Right atrium auricular region (tissue), 2 donors: ENCODE measurements at places on chromosomes 4 and X.

DNA sequence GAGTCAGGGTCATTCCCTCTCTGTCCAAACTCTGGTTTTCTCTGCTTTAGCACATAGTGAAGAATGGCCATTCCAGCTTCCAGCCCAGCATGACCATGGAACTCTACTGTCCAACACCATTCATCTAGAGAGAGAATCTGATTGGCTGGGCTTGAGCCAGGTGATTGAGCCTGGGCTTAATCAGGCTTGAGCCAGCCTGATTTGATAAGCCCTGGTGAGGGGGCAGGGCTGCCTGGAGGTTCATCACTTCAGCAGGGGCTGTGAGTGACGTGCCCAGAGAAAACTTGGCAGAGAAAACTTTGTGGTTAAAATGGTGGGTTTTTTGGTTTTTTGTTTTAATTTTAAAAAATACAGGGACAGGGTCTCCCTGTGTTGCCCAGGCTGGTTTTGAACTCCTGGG, 62.5 kb downstream of the KIAA0232 start:
- H3K27me3 ChIP-seq, result no peaks in the 10 kb centered on the region
- H3K36me3 ChIP-seq, result peaks cover 25% of the 10 kb centered on the region
- H3K4me1 ChIP-seq, result peaks cover 46% of the 10 kb centered on the region
- no peak for DNase-seq

DNA sequence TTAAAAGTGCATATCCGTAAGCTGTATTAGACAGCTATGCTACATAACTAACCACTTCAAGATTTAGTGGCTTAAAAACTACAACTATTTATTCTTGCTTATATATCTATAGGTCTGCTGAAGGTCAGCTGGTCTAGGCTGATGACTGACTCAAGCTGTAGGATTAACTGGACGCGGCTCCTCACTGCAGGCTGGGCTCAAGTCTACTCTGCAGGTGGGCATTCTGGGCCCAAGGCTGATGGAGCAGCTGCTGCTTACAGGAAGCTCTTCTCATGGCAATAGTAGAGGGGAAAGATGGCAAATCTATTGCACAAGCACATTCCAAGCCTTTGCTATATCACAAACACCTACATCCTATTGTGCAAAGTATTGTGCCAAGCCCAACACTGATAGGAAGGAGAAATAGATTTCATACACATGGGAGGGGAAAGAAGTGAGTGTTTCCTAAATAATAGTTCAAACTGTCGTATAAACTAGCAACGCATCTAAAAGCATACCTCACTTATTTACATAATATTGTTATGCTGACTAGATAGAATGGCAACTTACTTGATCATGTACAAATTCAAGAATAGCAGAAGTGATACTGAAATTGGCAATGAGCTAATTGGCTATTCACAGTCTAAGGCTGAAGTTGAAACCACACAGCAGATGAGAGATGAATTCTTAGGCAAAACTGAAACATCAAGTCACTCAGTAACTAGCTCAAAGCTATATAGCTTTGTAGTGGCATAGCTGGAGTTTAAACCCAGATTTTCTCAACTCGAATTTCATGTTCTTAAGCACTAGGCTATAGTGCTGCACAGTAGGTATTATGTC, 263.8 kb downstream of the NKX6-1 start:
- no peaks in the 10 kb centered on the region for H3K4me1 ChIP-seq
- no peak overlapping the region for H3K4me3 ChIP-seq
- no peaks in the 10 kb centered on the region for H3K27me3 ChIP-seq
- no peaks in the 10 kb centered on the region for H3K36me3 ChIP-seq

GRCh38 chr4:82784681-82785610, 13.7 kb downstream of the SCD5 start:
- DNase-seq, result peak; percentile 42
- H3K4me3 ChIP-seq, result no peak overlapping the region
- no peak overlapping the region for H3K27ac ChIP-seq
- peaks cover 25% of the 10 kb centered on the region for H3K4me1 ChIP-seq
- no peaks in the 10 kb centered on the region for H3K27me3 ChIP-seq
- H3K36me3 ChIP-seq, result no peaks in the 10 kb centered on the region

- no peak for DNase-seq
- no peaks in the 10 kb centered on the region for H3K36me3 ChIP-seq
- no peak overlapping the region for H3K4me3 ChIP-seq
- H3K4me1 ChIP-seq, result no peaks in the 10 kb centered on the region
- H3K27ac ChIP-seq, result no peak overlapping the region
- no peaks in the 10 kb centered on the region for H3K27me3 ChIP-seq
Measured at GRCh38 chr4:178871476-178871875, 1429.2 kb upstream of the AGA start.
